ENCODE measurements at places on chromosomes 13 and 19. TPM values are rescaled to one million over a fixed set of nuclear protein-coding genes. Genes with fewer than 3 reads are reported as not detected.

DNA sequence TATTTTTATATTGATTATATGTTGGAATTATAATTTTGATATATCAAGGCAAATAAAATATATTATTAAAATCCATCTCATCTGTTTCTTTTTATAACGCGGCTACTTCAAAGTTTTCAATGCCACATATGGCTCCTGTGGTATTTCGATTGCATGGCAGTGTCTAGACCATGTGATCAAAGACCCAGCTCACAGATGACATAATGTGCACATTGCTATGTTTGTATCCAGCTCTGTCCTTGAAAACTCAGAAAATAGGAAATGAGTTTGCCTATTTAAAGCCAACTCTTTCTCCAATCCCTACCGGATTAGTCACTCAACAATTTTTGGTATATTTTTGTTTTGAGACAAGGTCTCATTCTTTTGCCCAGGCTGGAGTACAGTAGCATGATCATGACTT is 26.2 kb downstream of the TMTC4 start:
- H3K4me3 ChIP-seq = no peak overlapping the region
- no peaks in the 10 kb centered on the region for H3K36me3 ChIP-seq
- H3K27ac ChIP-seq = no peak overlapping the region
- DNase-seq = no peak
- H3K27me3 ChIP-seq = no peaks in the 10 kb centered on the region

MATK gene
- total RNA-seq = not detected

LSM14A gene
- total RNA-seq = 84.5 TPM

- no peak overlapping the region for H3K27ac ChIP-seq
- H3K27me3 ChIP-seq = peaks cover 21% of the 10 kb centered on the region
- H3K4me3 ChIP-seq = no peak overlapping the region
- H3K36me3 ChIP-seq = no peaks in the 10 kb centered on the region
Measured at GRCh38 chr19:294341-294945, 3.2 kb upstream of the PLPP2 start.

DNA sequence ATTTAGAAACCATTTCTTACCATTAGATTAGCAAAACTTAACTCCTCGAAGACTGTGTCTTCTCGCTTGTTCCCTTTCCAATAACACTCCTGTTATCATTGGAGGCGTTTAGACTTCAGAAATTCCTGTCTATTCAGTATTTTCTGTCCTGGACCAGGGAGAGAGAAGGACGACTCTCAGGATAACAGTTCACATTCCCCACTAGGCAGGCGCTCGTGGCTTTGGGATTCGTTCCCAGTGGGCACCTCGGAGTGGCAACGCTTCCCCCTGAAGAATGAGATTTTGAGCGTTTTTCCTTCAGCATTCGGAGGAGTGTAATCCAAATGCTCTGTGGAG is 429 bp upstream of the ZNF225 start:
- DNase-seq = no peak
- no peaks in the 10 kb centered on the region for H3K27me3 ChIP-seq
- H3K4me3 ChIP-seq = peak overlapping the region; percentile 82
- H3K36me3 ChIP-seq = peaks cover 3% of the 10 kb centered on the region

KIR2DL3 gene
- total RNA-seq = not detected

DNA sequence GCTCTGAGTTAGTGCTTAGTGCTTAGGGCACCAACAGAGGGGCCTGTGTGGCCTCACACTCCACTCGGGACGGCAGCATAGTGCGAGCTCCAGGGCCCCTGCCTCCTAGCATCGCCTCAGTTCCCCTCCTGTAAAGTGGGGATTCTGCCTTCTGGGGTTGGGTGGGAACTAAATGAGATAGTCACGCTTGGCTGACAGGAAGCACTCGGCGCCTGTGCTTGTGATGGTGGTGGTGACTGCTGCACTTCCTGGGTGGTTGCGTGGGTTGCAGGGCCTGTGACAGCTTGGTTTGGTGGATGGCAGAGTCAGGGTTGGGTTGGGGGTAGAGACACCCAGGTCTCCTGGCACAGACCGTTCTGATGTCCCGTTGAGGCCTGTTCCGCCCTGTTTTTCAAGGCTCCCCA is 7.7 kb downstream of the PLEKHF1 start:
- H3K4me3 ChIP-seq = no peak overlapping the region
- no peaks in the 10 kb centered on the region for H3K27me3 ChIP-seq
- H3K4me1 ChIP-seq = peaks cover 6% of the 10 kb centered on the region
